ENCODE measurements at places on chromosomes 13 and 19.
A peak's percentile ranks its signal among the peaks of the same experiment; 100 is the strongest.

DNA sequence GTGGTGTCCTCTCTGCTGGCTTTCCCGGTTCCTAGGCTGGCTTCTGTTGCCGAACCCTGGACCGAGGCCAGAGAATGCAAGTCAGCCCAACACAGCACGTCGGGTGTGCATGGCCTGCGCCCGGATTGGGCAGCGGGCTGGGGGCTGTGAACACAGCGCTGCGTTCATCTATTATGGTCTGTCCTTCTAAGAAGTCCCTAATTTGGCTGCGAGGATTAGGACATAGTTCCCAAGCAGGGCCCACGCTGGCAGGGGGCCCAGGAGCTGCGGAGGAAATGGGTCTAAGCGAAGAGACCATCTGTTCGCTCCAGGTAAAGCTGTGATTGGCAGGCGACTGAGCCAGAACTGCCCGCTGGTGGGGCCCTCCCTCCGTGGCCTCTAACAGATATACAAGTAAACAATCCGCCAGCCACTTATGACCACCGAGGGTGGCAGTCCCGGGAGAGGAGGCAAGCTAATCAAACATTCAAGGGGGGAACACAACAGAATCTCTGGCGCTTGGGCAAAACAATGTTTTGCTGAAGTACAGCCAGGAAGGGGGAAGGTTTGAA is 6.0 kb downstream of the SYCE2 start:
- no peak for DNase-seq

- no peak for DNase-seq
Observed at GRCh38 chr19:46635920-46636761, at the start of gene GNG8. GNG8 (minus strand) TSS chr19:46636202; CDS start chr19:46634682, 1,520 bp downstream.

GRCh38 chr13:39049274-39049673 is 11.0 kb downstream of the NHLRC3 start:
- DNase-seq, result no peak

- DNase-seq, result peak; percentile 38
Observed at GRCh38 chr13:102555914-102556553, 40.8 kb upstream of the TPP2 start.

DNA sequence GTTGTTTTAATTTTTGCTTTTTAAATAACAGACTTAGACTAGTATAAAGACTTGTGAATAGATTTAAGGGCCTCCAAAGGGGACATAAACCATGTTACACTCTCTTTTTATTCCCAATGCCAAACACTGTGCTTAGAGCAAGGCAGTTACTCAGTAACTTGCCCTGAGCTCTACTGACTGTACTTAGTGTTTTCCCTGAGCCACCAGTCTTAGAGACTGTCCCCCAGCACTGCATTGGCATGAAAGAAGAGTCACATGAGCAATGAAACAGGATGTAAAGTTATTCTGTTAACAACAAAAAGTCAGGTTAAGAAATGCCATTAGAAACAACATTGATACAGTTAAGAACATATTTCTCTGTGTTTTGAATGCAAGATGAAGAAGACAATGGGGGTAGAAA is 187.9 kb downstream of the TBC1D4 start:
- no peak for DNase-seq

DNA sequence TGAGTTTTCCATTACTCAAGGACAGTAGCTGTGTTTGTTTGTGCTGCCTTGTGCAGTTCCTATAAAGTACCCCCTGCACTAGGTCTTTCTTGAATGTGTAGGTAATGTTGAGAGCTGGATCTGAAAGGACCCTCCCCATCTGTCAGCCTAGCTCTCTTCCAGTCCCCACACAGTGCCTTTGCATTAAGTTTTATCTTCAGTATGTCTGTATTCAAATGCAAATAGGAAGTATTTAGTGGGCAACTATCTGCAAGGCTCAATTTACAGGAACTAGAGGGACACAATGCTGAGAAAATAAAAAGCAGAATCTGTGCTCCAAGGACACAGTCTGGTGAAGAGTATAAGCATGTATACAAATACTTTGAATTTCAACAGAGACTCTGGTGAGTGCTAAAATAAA is 558.5 kb downstream of the RFC3 start:
- no peak for DNase-seq

GRCh38 chr13:99103536-99103935 is 97.1 kb upstream of the UBAC2 start:
- DNase-seq, result no peak

DNA sequence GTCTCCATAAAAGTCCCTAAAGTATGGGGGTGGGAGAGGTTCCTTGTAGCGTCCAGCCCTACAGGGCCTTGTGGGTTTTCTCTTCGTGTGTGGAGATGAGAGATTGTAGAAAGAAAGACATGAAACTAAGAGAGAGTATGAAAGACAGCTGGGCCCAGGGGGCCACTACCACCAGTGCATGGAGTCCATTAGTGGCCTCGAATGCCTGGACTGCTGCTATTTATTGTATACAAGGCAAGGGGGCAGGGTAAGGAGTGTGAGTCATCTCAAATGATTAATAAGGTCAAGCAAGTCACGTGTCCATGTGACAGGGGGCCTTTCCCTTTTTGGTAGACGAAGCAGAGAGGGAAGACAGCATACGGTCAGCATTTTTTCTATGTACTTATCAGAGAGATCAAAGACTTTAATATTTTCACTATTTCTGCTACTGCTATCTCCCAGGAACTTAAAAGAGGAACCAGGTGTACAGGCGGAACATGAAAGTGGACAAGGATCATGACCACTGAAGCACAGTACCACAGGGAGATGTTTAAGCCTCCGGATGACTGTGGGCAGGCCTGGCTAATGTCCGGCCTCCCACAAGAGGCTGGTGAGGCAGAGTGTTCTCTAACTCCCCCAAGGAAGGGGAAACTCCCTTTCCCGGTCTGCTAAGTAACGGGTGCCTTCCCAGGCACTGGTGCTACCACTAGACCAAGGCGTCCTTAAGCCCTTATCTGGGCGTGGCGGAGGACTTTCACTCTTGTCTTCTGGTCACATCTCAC is 25.5 kb downstream of the FGF21 start:
- DNase-seq, result peak; percentile 44

DNA sequence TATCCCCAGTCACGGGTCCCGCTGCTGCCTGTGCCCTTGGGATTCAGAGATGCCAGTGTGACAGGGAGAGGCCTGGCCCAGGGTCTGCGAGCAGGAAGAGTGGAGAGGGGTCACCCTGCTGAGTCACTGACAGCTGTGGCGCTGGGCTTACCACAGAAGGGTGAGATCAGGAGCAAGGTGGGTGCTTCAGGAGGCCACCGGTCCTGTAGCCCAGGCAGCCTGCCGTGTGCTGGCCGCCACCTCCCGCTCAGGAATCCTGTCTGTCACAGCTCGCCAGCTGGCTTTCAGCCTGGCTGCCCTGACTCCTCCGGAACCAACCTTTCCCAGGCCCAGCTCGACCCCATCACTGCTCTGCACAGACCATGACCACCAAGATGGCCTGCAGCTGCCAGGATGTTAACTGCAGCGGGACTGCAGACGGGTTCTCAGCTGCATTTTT is 25.3 kb downstream of the NAXD start:
- DNase-seq, result no peak

DNA sequence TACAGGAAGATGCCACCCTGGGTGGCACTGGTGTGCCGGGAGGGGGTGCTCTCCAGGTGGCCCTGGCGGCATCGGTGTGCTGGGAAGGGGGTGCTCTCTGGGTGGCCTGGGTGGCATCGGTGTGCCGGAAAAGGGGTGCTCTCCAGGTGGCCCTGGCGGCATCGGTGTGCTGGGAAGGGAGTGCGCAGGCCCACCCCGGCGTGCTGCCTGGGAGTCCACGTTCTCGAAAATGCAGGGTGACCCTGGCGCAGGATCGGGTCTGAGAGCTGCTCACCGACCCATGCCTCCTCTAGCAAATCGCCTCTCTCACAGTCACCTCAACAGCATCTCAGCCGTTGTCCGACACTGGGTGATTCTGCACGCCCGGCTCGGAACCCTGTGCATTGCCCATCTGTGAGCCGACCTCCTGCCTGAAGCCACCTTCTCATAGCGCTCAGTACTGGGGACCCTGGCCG is 36.4 kb downstream of the RASA3 start:
- no peak for DNase-seq

DNA sequence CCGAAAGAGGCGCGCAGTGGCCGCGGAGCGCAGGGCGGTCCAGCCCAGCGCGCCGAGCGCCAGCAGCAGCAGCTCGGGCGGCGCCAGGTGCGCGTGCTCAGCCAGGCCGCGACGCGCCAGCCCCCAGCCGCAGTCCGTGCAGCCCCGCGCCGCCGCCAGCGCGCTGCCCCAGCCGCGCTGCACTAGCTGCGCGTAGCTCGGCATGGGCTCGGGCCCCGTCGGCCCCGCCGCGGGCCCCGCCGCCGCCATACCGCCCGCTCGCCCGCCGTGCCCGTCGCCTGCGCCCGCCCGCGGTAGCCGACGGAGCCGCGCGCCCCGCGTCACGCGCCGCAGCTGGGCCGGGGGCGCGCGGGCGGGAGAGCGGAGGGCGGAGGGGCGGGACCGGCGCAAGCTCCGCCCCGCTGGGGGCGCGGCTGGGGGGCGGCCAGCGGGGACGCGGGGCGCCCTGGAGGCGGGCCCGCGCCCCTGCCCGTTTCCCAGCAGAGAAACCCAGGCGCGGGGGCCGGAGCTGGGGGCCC is at the start of gene CERS1:
TSS of gene CERS1 (minus strand) at position 335 of the 518 bp plus-strand sequence. CDS start at position 249, 86 bp downstream.
- peak; percentile 37 for DNase-seq
